ENCODE measurements at places on chromosomes 6 and 20. TPM values are rescaled to one million over a fixed set of nuclear protein-coding genes. Genes with fewer than 3 reads are reported as not detected.

The LINC00237 gene
- not detected for total RNA-seq

GRCh38 chr6:48986105-48986504 lies 476.9 kb downstream of the MMUT start:
- no peak for DNase-seq

DNA sequence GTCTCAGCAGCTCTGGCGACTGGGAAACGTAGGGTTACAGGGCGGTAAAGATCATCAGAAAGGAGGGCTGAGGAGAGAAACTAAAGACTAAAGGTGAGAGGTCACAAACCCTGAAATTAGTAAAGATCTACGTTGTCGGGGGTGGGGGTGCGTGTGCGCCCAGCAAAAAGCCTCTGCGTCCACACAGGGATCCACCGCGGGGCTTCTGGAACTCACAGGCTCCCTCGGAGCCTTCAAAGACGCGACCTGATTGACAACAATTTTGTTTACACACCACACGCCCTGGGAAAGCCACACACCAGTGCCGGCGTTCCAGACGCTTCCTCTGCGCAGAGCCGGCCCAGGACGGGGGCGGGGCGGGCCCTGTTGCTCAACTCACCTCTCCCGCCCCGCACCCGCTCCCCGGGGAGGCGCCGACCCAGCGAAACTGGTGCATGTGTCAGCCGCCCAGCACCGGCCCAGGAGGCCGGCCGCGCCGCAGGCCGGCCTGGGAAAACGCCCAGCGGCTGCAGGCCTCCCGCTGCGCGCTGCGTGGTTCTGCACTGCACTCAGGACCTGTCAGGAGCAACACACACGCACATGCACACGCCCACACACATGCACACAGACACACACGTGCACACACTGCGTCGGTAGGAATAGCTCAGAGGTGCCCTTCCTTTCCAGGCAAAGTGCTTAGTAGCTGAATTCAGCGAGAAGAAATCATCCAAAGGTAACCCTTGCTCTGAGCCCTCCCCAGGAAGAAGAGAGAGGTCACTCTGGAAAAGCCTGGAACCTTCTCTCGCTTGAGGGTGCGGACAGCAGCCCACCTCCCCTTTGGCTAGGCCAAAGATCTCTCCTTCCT lies 57.2 kb upstream of the ARID1B start:
- peak; percentile 84 for DNase-seq

The ANKRD66 gene
- not detected for total RNA-seq

- DNase-seq = no peak
These were observed 176.5 kb downstream of the CENPW start for GRCh38 chr6:126516411-126516810.

The RBBP8NL gene
- not detected for total RNA-seq

GRCh38 chr6:169520104-169520503 lies 181.7 kb downstream of the WDR27 start:
- no peak for DNase-seq

DNA sequence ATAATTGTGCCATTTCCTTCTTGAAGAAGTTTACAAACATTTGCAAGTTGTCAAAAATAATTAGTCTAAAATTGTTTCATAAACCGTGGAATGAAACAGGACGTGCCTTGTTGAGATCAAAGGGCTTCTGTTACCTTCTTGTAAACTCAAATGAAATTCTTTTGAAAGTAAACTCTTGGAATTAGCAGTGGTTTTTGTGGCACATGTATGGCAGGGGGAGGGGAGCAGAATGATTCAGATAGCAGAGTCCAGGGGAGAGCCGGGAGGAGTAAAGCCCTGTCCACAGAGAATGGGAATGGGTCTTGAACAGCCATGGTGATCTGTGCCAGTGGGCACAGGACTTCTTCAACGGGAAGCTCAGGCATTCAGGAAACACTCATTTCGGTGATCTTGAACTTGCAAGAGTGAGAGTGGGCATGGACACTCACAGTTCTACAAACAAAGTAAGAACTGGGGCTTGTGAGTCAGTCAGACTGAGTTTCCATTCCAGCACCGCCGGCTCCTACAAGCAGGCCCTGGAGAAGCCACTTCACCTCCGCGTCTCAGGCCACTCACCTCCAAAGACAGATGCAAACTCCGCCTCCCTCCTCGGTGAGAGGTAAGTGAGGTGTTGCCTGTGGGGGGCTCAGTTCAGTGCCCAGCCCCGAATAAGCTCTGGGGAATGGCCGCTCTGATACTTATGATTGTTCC lies 143.1 kb downstream of the CDH26 start:
- no peak for DNase-seq

GRCh38 chr6:99002831-99003230 lies 55.1 kb upstream of the FBXL4 start:
- DNase-seq = no peak

DNA sequence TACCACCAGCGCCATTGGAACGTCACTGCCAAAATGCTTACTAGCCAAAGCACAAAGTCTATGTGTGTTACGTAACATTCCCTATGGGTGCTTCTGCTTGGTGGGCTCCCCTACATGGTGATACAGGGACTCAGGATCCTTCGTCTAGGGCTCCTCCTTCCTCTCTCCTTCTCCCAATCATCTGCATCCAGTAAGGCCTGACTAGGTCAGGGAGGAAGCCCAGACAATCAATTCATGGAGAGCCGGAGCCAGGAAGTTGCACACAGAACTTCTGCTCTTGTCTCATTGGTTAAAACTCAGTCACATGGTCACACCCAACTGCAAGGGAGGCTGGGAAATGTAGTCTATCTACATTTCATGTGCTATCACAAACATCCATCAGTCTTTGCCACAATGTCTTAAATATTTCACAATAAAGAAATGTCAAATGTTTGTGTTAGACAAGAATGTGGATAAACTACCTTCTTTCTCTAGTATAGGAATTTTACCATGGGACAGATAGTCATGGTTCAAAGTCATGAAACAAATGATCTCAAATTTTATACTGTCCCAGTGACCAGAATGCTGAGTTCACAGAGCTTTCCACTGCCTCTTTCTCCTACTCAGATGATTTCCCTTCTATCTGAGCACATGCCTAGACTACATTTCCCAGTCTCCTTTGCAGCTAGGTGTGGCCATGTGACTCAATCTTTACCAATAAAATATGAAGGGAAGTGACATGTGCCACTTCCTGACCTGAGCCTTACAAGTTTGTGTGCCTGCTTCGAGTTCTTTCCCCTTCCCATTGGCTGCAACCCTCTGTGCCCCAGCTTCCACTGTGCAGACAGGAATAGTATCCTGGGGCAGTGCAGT lies 9.3 kb upstream of the KCNK15 start:
- no peak for DNase-seq

The KDM1B gene
- total RNA-seq = 4.5 TPM

GRCh38 chr6:28865401-28866204 lies 58.2 kb downstream of the TRIM27 start:
- peak; percentile 89 for DNase-seq

The FAM229B gene
- 3.3 TPM for total RNA-seq

The TSPO2 gene
- not detected for total RNA-seq

DNA sequence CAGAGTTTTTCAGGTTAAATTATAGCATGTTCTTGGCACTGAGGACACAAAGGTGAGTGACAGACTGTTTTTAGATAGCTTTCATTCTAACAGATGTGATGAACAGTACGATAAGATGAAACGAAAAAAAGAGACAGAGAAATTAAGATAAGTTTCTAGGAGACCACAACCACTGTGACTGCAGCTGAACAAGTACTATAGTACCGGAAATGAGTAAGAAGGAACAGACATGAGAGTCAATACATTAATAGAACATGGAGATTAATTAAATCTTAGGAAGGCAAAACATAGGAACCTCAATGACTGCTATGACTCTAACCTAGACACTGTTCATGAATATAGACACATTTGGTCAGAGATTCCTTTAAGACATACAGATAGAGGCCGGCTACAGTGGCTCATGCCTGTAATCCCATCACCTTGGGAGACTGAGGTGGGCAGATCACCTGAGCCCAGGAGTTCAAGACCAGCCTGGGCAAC lies 40.2 kb downstream of the HBS1L start:
- DNase-seq = peak; percentile 60
